ENCODE measurements at places on chromosomes 13 and 19.

GRCh38 chr19:11113140-11113708 is 24.0 kb downstream of the LDLR start:
- H3K4me3 ChIP-seq = no peak overlapping the region
- H3K27me3 ChIP-seq = no peaks in the 10 kb centered on the region
- no peak overlapping the region for H3K27ac ChIP-seq
- DNase-seq = no peak
- peaks cover 94% of the 10 kb centered on the region for H3K36me3 ChIP-seq
- H3K4me1 ChIP-seq = no peaks in the 10 kb centered on the region

GRCh38 chr13:50257646-50258045 is 242.4 kb downstream of the KCNRG start:
- H3K4me1 ChIP-seq = no peaks in the 10 kb centered on the region
- H3K36me3 ChIP-seq = no peaks in the 10 kb centered on the region
- H3K27ac ChIP-seq = no peak overlapping the region
- H3K4me3 ChIP-seq = no peak overlapping the region
- H3K27me3 ChIP-seq = no peaks in the 10 kb centered on the region
- no peak for DNase-seq

GRCh38 chr19:41918653-41919244 is 9.5 kb downstream of the ERFL start:
- H3K36me3 ChIP-seq = no peaks in the 10 kb centered on the region
- DNase-seq = no peak
- no peak overlapping the region for H3K4me3 ChIP-seq
- H3K27me3 ChIP-seq = peaks cover 18% of the 10 kb centered on the region
- no peak overlapping the region for H3K27ac ChIP-seq
- no peaks in the 10 kb centered on the region for H3K4me1 ChIP-seq

- H3K4me1 ChIP-seq = no peaks in the 10 kb centered on the region
- DNase-seq = no peak
- H3K4me3 ChIP-seq = no peak overlapping the region
- H3K36me3 ChIP-seq = no peaks in the 10 kb centered on the region
Observed at GRCh38 chr13:37753776-37754175, 115.8 kb downstream of the TRPC4 start.

DNA sequence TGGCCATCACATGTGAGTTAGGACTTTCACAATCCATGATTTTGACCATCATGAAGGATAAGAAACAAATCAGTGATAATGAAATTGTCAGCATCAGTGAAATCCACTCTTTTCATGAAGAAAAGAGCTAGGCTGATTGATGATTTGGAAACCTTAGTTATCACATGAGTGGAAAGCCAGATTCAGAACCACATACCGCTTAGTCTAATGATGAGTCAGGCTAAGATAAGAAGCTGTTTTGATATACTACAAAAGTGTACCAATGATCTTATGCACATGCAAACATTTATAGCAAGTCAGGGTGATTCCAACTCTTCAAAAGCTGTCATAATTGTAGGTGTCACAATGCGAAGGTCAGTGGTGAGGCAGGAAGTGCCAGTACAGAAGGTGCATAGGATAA is 519.3 kb downstream of the GPC6 start:
- no peaks in the 10 kb centered on the region for H3K36me3 ChIP-seq
- no peaks in the 10 kb centered on the region for H3K4me1 ChIP-seq
- no peak for DNase-seq
- no peak overlapping the region for H3K4me3 ChIP-seq
- no peaks in the 10 kb centered on the region for H3K27me3 ChIP-seq

GRCh38 chr13:114067381-114067885 is 65.0 kb downstream of the RASA3 start:
- peak; percentile 43 for DNase-seq
- H3K27me3 ChIP-seq = no peaks in the 10 kb centered on the region
- no peak overlapping the region for H3K4me3 ChIP-seq
- no peaks in the 10 kb centered on the region for H3K36me3 ChIP-seq
- peaks cover 43% of the 10 kb centered on the region for H3K4me1 ChIP-seq

Measured in PC-3 (cell line).